ENCODE measurements at places on chromosomes 4 and X.

DNA sequence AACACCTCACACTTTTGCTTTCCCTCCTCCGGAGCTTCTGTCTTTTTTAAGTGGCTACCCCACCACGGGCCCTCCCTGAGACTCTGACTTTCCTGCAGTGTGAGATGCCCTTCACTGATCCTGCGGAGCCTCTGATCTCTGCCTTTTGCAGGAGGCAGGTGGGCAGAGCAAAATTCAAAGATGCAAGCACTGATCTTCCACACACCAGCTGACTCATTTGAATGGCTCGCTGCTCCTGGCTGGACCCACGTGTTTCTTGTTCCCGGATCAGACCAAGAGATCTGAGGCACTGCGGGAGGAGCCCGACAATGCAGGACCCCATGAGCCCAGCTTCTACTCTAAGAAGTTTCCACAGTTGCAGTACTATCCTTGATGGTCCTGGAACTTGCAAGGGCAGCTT, 1607.9 kb upstream of the TENM3 start:
- DNase-seq = no peak

DNA sequence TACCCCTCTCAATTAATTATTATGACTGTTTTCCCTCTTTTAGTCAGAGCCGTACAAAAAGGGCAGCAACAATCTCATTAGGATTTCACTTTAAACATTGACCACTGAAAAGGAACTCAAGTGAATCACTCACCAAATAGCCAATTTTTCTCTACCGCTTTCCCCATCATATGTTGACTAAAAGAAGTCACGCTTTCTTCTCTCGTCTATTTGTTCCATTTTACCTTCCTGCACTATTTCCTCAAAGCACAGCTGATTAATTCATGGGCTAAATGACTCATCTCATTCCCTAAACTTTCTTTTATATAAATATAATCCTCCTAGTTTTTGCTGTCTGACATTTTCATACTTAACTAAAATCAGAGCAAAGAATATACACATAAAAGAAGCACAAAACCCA, 8.2 kb downstream of the MID1 start:
- no peak for DNase-seq

- DNase-seq = no peak
Measured at GRCh38 chrX:2614911-2615310, 76.2 kb upstream of the CD99 start.

- DNase-seq = no peak
Measured at GRCh38 chrX:150459196-150459595, 96.1 kb downstream of the MAMLD1 start.

DNA sequence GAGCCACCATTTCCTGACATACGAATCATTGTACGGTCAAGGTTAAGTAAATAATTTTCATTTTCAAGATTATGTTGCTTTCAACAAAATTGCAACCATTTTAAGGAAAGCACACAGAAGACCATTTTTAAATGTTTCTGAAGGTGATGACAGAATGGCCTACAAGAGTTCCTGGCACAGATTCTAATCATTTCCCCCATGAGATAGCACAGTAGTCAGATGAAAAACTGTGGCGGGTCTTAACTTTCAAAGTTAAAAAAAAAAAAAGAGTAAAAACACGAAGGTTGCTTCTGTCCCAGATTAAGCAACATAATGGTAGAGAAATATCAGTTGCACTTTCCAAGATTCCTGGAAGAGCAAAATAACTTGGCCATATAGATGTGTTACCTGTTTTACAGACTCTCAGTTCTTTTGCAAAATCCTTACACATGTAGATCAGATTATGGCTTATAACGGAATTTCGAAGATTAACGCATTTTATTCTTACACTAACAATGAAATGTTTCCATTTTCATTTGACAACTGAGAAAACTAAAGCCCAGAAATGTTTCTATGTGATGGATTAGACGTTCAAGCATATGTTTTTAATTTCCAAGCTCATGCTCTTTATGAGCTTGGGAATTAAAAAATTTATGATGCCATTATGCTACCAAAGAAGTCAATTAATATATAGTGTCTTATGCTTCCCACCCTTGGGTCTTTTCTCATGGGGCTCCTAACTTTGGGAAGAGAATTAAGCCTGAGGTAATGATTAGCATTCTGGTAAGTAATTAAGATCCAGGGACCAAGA, 335.1 kb upstream of the CLNK start:
- no peak for DNase-seq

DNA sequence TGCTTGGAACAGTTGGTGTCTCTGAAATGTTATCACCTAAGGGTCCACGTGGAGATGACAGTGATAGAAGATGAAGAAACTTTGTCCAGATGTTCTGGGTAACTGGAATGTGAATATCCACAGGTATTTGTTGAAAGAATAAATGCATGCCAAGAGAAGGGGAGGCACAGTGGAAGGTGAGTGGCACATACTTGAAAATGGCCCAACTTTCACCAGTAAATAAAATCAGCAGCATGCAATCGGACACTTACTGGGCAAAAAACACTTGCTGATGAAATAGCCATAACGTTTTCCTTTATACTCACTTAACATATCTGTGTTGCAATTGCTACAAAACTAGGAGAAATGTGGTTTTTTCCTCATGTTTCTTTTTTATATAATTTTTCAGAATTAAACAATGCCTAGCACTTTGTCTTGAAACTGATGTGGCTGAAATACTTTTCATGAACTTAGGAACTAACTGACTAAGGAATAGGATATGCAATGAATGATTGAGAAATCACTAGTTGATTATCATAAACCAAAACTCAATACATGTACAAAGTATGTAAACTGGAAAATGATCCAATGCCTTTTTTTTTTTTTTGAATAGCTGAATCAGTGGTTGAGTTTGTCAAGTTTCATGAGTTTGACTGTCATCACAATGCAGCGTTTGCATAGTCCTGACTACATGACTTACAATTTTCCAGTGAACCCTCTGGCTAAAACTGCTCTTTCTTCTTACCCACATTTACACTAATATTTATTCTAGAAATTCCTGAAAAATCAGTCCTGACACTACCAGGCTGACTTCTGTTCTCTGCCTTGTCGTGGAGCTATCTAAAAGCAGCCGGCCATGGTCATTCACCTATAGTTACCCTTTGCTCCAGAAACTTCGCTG, 127.4 kb downstream of the CPE start:
- no peak for DNase-seq

GRCh38 chr4:40369437-40370274, 34.5 kb downstream of the CHRNA9 start:
- no peak for DNase-seq

Measured in NCI-H82 (cell line).